ENCODE measurements at places on chromosomes 3 and 15.

DNA sequence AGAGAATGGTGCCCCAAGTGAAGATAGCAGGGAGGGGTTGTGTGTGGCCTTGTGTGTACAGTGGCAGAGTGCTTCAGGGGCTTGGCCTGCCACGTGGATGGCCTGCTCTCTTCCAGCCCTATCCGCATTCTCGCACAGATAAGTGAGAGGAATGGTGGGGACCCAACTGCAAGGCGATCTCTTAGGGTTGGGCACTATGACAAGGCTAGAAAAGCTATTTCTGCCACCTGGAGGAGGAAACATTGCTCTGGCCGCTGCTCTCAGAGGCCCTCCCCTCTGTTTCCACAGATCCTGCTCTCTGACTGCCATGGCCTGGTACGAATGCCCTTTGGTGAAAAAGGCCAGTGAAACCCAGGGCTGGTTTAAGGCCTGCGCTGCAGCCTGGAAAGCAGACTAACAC is 20.6 kb downstream of the EEFSEC start:
- DNase-seq = no peak

DNA sequence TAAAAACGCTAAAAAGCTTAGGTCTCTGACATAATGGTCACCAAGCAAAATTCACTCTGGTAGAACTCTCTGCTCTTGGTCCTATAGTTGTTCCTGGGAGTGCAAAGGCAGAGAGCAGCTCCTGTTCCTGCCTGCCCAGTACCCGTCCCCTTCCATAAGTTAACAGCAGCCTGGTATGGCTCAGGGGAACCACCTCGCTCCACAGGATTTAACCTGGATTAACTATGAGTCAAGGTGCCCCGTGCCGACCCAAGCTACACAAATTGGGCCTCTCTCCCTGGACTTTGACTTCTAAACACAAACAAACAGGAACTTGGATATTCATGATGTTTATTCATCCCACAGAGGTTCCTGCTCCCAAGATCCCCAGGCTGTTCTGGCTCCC is 32.1 kb downstream of the SCAP start:
- no peak for DNase-seq

DNA sequence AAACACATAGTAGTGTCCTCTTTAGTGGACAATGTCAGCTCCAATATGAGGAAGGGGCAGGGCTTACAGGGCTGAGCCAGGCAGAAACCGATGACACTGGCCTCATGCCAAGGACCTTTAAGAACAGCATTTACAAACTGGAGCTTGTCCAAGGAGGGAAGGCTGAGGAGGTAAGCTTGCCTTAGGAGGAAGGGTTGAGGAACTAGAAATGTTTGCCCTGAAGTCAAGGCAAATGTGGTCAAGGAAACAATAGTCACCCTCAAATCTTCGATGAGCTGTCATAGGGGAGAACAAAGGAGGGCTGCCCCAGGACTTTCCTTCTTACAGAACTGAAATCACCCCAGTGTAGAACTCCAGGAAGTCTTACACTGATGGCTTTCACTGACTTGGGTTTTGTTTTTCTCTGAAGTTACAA is 136.4 kb downstream of the LIPC start:
- DNase-seq = peak; percentile 21

DNA sequence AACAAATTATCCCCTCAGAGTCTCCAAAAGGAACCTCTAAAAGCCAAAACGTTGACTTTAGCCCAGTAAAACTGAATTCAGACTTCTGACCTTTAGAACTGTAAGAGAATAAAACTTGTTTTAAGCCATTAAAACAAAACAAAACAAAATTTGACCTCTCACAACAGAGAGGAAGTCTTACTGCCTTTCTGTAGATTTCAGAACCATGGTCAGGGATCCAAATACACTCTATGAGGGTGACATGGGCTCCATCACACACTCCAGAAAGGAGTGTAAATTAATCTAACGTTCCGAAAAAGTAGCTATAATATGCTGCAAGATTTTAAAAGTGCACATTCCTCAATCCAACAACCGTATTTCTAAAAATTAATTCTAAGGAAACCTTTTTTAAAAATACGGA is 19.2 kb upstream of the RPL14 start:
- DNase-seq = no peak

DNA sequence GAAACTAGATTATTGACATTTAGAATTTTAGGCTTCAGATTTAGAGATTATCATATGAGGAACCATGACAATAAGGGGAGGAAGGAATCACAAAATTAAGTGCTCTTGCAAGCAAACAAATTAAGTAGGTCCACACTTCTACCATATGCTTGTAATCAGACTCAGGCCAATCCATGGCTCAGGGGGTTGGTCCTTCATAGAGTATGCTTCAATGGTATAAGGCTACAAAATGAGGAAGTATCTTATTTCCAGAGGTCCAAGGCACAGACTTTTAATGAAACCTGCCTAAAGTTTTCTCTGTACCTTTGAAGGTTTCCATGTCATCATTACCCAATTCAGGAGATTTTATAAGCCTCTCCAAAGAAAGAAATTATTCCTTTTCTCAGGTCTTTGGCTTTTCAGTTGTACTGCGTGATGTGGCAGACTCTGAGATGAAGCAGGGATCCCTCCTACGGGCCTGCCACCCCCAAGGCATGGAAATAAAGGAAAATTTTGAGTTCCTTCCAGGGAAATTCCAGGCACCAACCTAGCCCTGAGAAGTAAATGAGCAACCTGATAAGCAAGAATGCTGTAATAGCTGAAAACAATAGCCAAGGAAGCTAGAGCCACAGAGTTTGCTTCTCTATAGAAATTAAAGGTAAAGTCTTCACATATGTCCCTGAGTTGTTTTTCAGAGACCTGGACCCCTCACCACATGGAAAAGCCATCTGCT is 36.3 kb downstream of the SERPINI2 start:
- no peak for DNase-seq

DNA sequence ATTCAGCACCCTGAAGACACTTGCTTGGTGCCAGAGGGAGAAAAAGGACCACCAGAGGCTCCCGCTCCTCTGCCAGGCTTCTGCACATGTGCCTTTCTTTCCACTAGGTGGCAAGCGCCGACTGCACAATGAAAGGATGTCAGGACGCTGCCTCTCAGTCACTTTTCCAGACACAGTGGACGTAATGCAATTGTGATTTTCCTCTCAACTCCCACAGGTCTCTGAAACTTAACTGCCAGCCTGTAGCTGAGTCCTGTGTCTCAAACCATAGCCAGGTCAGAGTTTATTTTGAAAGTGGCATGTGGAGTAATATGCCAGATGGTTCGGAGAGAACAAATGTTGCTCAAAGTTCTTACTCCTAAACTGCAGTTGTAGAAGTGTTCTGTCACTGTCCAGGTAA is 162.9 kb downstream of the ITPR1 start:
- DNase-seq = no peak

GRCh38 chr3:195139876-195140240 is 131.1 kb downstream of the XXYLT1 start:
- DNase-seq = no peak

GRCh38 chr15:68991723-68992122 is 22.8 kb upstream of the NOX5 start:
- peak; percentile 95 for DNase-seq

DNA sequence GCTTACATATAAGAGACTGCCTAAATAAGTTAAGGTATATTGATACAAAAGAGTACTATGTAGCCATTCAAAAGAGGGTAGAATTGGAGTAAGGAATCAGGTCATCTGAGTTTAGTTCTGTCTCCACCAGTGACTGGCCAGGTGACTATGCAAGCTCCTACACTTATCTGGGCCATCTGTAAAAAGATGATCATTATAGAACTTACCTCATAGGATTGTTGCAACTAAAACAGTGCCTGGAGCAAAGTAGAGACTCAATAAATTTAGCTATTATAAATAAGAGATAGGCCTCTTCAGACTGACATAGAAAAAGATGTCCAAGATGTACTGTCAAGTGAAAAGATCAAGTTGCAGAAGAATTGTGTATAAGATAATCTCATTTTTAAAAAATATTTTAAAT is 1.7 kb upstream of the ATP8B4 start:
- DNase-seq = no peak

DNA sequence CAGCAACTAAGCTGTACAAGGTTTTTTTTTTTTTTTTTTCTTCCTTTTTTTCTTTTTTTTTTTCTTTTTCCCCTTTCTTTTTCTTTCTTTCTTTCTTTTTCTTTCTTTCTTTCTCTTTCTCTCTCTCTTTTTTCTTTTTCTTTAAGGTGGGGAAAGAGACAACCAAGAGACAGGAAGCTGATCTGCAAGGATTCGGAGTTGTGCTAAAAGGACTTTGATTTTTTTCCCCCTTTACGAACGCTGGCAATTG is 148 bp downstream of the RBMS3 start:
- DNase-seq = no peak

GRCh38 chr15:80615361-80615736 is 79.8 kb upstream of the ABHD17C start:
- no peak for DNase-seq

GRCh38 chr3:123884203-123884831 is at the start of gene MYLK:
TSS of gene MYLK (minus strand) at chr3:123884332. CDS start at chr3:123793841, 90,491 bp downstream.
- DNase-seq = peak; percentile 84

DNA sequence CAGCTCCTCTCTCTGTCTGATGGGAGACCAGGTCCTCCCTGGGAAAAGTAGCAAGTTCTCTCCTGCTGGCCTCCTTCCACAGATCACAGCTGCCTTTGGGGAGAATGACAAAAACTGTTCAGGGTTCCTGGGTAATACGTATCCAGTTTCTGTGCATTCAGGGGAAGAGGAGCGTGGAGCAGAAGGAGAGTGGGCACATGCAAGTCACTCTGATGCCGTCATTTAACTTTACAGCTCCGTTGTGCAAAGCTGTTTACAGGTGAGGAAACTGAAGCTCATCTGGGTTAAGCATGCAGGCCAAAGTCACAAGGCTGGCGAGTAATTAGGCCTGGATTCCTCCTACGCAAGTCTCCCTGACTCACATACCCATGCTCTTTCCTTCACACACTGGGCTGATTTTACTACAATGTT is 7.5 kb upstream of the TM4SF1 start:
- no peak for DNase-seq

- no peak for DNase-seq
Measured at GRCh38 chr15:63923993-63924950, 90.5 kb upstream of the HERC1 start.

DNA sequence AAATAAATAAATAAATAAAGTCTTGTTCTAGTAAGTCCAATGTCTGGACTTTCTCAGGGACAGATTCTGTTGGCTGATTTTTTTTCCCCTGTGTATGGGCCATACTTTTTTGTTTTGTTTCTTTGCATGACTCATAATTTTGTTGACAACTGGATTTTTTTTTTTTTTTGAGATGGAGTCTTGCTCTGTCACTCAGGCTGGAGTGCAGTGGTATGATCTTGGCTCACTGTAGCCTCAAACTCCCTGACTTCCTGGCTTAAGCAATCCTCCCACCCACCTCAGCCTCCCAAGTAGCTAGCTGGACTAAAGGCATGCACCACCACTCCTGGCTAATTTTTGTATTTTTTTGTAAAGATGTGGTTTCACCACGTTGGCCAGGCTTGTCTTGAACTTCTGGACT is 38.9 kb downstream of the TICRR start:
- DNase-seq = no peak

GRCh38 chr3:197456261-197457091 is 99.3 kb downstream of the BDH1 start:
- DNase-seq = no peak

DNA sequence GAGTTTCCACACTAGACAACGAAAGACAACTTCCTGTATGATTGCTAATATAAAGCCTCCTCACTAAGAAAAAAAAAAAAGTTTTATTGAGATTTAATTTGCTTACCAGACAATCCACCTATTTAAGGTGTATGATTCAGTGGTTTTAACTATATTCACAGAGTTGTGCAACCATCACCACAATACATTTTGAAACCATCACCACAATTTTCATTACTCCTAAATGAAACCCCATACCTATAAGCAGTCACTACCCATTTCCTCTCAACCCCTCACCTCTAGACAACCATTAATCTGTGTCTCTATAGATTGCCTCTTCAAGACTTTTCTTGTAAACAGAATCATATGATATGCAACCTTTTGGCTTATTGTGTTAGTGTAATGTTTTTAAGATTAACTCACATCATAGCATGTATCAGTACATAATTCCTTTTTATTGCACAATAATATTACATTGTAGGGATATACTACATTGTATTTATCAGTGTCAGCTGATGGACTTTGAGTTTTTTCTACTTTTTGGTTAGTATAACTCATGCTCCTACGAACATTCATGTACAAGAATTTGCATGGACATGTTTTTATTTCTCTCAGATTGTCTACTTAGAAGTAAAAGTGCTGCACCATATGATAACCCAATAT is 339.7 kb downstream of the NLGN1 start:
- no peak for DNase-seq

- no peak for DNase-seq
Measured at GRCh38 chr3:73746623-73747022, 121.9 kb upstream of the PDZRN3 start.

- DNase-seq = no peak
Measured at GRCh38 chr3:67737906-67738865, 83.8 kb upstream of the SUCLG2 start.

DNA sequence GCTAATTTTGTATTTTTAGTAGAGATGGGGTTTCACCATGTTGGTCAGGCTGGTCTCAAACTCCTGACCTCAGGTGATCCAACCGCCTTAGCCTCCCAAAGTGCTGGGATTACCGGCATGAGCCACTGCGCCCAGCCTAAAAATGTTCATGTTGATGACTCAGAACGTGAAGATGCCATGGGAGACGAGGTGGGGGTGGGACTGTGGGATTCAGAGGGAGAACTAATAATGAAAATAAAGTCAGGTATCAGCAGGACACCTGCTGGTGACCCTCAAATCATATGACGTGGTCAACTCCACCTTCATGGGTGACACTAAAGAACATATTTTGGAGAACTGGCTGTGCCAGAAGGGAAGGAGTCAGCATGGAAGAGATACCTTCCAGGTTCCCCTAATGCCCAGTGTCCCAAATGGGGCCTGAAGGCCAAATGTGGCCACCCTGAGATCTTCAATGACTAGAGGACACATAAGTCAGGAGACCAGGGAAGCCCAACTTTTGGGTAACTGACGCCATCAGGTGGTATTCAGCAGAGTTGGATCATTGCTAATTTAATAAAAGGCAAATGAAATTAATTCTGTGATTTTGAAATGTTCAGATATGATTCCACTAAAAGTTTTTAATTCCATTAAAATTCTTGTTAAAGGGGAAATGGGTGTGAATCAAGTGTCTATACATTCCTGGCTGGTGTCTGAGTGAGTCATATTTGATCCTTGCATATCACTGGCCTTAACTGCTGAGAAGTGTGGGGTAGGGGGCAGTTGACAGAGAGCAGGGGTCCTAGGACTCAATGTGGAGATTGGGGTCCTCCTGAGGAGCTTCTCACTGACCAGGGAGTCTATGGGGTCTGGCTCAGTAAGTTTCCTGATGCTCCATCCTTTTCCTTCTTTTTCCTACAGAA is 88.6 kb upstream of the GSK3B start:
- DNase-seq = no peak

GRCh38 chr15:101175401-101175800 is 76.4 kb downstream of the CHSY1 start:
- no peak for DNase-seq

DNA sequence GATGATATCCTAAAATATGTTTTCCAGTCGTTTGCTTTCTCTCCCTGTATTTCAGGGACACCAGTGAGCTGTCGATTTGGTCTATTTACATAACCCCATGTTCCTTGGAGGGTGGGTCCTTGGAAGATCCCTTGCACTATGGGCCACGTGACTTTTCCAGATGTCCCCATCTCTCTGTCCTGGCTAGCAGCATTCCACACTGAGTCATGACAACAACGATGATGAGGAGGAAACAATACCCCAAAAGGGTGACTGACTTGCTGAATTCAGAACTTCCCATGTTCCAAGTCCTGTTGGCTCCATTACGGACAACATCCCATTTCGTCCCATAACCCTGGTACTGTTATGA is 134.3 kb downstream of the NSMCE3 start:
- no peak for DNase-seq

All from NCI-H524 treated with DMSO at 0.1 percent for 48 hours (cell line).